ENCODE measurements at places on chromosomes 12 and 14. TPM values are rescaled to one million over a fixed set of nuclear protein-coding genes. Genes with fewer than 3 reads are reported as not detected.

- H3K4me1 ChIP-seq: peaks cover 40% of the 10 kb centered on the region
- H3K36me3 ChIP-seq: no peaks in the 10 kb centered on the region
- H3K27me3 ChIP-seq: no peaks in the 10 kb centered on the region
- no peak for DNase-seq
- H3K27ac ChIP-seq: peak overlapping the region; percentile 69
Measured at GRCh38 chr14:69643430-69644200, 32.2 kb downstream of the SUSD6 start.

DNA sequence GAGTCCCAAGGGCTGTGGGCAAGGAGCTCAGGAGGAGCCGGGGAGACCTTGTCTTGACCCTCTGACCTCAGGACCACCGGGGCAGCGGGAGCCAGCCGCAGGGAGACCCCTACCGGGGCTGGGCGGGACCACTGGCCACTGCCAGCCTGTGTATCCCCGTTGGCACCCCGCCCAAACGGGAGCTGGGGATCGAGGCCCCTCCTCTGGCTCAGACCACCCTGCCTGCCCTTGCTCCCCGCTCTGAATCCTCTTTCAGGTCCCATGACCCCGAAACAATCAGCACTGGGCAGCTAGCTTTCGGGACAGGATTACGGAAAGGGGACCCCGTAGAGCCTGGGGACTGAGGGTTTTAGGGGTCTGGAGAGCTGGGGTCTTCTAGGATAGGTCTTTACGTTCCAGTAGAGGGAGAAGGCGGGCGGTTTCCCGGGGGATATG, 1.3 kb downstream of the GLI1 start:
- no peak overlapping the region for H3K4me3 ChIP-seq
- no peaks in the 10 kb centered on the region for H3K27me3 ChIP-seq
- H3K4me1 ChIP-seq: peaks cover 38% of the 10 kb centered on the region
- DNase-seq: no peak
- H3K27ac ChIP-seq: no peak overlapping the region

DNA sequence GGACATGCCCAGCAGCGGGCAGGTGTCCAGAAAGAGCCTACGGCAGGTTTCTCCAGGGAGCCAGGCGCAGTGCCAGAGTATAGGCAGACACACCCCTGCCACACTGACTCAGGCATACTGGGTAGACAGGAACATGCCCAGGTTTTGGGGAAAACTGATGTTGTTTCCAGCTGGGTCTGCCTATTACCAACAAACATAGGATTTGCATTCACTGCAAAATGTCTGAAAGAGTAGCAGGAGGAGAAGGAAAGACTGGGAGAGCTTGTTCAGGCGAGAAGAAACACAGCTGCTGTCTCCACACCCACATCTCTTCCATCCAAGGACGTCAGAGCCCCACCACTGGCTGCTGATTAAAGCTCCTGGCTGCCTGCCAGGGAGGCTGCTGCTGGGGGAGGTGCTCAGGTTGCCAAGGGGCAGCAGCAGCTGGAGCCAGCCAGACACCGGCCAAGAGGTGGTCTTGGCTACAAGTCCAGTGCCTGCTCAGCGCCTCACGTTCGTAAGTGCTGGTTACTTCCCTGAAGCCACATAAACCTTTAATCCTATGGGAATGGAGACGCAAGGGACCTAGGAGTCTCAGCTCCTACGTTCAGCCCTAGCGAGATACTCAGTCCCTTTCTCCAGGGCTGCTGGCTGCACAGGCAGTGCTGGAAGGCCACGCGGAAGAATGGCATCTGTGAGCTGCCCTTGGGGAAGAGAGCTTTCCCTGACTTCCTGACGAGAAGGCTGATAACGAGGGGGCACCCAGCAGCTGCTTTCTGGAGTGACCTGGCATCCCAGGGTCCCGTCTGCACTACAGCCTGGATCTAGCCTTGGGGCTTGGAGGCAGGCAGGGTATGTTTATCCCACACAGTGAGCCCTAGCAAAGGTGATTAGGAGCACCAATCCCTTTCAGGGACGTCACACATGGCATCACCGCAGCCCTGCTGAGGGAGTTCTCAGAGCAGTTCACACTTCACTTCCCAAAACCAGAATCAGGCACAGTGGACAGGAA, 58.1 kb downstream of the PLEKHG3 start:
- H3K4me3 ChIP-seq: no peak overlapping the region
- H3K27me3 ChIP-seq: no peaks in the 10 kb centered on the region
- peaks cover 6% of the 10 kb centered on the region for H3K4me1 ChIP-seq
- no peaks in the 10 kb centered on the region for H3K36me3 ChIP-seq

The FAM186B gene
- 0.84 TPM for total RNA-seq

The FBLN5 gene
- 18.7 TPM for total RNA-seq

Data from liver (tissue), 10 donors.